ENCODE measurements at places on chromosomes 12 and 14.

DNA sequence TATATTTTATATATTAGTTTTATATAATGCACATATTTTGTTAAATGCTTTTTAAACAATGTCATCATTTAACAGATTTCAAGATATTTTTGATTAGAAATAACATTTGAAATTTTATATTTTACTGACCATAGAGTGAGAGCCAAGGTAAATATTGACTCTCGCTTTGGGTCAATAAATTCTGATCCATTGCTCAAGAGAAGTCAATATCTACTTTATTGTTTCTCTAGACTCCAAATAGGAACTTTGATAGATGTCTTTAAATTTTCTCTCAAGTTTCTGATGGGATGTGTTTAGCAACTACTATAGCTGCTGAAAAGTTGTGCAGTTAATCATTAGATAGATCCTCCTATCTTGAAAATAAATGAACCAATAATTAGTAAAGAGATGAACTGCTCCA lies 61.4 kb upstream of the ATXN7L3B start:
- no peak for DNase-seq

DNA sequence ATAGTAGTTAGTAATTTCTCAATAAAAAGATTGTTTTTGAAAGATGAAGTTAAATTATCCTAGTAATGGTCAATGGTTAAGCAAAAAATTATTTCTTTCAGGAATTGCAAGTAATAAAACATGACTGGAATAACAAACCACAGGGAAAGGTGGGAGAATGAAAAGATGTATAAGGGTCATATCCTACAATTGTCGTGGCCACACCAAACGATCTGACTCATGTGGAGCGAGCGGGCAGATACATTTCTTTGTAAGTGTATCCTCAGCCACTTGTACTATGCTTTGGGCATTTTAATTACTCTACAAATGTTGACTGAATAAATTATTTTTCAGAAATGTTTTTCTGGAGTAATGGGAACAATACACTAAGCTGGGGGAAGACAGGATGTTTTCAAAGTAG lies 45.5 kb downstream of the ACSM4 start:
- DNase-seq, result no peak

- no peak for DNase-seq
Observed at GRCh38 chr14:33457021-33457420, 493.9 kb downstream of the EGLN3 start.

DNA sequence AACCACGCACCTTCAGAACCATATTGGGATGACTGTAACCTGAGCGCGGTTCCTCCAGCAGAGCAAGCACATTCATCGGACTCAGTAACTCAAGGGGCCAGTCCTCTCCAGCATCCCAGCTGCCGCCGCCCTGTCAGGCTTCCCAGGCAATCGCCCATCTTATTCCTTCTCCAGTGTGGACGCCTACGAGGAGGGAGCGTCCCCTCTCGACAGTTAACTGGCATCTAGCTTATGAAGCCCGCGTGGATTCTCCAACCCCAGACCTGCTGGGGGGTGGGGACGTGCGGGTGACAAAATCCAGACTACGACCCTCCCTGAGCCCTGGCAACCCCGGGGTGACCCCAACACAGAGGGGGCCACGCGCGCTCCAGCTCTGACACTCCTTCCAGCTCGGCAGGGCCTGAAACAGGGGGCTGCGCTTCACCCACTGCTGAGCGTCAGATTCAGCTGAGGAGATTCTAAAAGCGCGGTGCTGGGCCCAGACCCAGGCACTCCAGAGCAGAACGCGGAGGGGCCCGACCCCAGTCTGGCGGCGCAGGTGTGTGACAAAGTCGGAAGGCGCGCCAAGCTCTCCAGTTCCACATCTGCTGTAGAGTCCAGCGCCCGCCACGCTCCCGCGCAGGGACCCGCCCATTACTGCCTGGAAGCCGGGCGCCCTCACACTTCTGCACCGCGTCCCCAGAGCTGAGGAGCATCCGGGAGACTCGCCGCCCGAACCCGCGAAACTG lies 43.9 kb upstream of the ESR2 start:
- DNase-seq, result no peak

- DNase-seq, result no peak
Observed at GRCh38 chr14:67525389-67525788, 7.7 kb upstream of the PLEKHH1 start.

DNA sequence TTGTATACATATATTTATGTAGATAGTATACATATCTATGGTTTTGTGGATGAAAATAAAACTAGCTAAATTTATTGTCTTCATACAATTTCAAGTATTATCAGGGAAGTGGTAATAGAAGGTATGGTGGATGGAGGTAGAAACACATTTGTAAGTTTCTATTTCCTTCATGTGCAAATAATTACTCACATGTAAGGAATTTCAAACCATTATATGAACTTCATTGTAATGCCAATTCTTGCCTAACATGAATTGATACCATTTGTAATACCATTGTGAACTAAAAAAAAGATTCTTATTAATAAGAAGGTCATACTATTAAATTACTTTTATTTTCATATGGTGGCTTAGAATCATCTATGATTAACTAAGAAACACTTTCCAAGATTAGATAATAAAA lies 20.1 kb upstream of the PPFIA2 start:
- no peak for DNase-seq

DNA sequence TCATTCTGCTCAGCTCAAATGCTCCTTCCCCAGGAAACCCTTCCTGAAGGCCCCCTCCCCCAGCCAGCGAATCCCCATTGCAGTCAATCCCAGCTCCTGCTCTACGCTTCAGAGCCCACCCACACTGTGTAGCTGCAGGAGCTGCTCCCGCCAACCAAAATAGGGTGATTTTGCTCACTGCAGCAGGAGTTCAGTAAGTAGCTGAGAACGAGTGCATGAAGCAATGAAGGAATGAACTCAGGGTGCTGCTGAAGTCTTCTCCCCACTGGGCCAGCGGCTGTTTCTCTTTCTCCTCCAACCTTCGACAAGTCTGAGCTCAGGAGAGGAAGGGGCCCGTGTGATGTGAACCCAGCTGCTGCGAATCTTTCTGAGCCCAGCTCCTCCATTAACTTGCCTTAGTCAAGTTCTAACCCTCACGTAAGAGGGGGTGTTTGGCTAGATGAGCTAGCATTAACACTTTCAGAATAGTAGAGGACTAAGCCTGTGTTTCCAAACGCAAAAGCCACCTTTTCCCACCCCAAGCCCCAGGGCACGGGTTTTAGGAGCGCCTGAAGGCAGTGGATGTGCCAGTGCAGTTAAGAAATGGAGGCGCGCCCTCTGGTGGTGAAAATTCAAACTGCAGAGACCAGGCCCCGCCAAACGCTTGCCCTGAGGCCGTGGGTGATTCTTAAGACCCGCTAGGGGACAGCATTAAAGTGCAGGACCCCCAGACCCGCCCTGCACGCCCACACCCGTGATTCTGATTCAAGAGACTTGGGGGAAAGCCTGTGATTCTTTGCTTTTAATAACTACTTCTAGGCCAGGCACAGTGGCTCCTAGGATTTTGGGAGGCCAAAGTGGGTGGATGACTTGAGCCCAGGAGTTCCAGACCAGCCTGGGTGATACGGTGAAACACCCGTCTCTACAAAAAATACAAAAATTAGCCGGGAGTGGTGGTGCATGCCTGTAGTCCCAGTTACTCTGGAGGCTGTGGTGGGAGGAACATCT lies 11.9 kb upstream of the SERPINA4 start:
- DNase-seq, result peak; percentile 39

DNA sequence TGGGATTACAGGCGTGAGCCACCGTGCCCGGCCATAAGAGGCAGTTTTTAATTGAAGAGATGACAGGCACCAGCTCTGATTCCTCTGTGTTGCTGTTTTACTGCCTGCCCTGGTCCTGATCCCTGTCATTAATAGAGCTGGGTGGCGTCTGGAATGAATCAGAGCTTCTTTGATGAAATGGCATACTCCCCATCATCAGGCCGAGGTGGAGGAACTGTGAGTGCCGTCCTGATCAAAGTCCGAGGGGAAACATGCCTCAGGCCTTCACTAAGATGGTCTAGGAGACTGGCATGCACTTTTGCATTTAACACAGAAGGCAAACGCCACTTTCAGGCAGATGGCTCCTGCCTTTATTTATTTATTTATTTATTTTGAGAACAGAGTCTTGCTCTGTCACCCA lies 34.1 kb downstream of the IL31 start:
- DNase-seq, result no peak

- DNase-seq, result no peak
Observed at GRCh38 chr12:127781336-127781735, 485.6 kb upstream of the TMEM132C start.

DNA sequence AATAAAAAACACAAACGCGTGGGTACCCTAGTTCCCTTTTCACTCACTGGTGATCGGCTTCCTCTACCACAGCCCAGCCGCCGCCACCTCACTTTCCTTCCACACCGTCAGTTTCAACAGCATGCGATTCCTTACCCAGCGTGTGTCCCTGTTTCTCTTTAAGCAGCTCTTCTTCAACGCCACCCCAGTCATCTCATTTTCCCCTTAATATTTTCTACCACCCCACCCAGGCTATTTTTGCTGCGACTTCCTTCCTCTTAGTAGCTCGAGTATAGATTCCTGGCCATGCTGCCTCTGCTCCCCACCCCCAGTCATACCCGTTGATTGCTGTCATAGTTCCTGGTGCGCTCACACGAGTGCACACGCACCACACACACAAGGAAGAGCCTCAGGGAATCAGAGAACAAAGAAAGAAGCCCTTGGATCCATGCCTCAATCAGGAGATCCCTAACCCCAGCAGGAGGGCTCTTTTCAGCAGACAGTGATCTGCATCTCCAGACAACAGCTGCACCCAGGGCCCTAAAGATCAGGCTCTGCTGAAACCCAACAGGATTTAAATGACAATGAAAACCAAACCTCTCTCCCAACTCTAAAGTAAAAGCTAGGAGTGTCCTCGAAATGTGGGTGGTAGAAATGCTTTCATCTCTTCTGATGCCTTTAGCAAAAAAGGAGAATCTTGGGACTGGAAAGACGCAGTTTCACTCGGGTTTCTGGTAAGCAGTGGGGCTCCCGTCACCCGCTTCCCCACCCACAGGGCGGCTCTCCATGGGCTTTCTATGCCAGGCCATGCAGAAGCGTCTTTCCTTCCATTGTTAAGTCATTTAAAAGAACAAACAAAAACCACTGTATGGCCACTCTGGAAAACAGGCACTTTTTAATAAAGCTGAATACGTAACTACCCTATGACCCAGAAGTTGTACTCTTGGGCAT lies 23.8 kb downstream of the VPS37B start:
- DNase-seq, result peak; percentile 59

- DNase-seq, result no peak
Observed at GRCh38 chr12:112762753-112763152, 28.8 kb upstream of the RPH3A start.

DNA sequence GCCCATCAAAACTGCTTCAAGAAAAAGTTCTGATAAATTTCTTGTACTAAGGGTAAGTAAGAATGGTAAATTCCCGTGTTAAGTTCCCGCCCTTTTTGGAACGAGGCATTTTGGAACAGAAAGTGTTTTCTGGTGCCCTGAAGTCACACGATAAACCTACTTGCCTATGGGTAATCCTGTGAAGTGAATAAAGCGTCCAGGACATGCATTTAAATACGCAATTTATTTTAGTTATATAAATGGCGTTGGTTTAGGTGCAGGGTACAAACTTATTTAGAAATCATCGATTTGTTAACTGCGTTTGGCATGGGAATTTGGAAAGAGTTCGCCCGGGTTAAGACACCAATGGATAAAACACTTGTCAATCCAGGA lies 715 bp upstream of the RAP1B start:
- DNase-seq, result peak; percentile 24

- no peak for DNase-seq
Observed at GRCh38 chr12:1853716-1854115, 33.4 kb downstream of the LRTM2 start.

DNA sequence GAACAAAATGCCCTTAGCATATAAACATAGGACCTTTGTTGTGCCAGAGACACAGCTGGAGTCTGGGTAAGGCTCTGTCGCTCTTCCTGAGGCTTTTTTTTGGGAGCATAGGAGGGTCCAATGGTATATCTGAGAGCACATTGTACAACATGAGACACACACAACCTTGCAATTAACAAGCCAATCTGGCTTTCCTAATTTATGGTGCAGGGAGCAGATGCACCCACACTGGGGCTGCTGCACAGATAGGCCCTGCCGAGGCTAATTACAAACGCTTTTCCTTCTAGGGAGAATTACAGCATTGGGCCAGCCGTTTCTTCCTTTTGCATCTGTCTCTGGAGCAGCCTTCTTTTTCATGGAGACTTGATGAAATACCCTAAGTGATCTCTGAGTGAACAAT lies 75.0 kb upstream of the OVCH1 start:
- no peak for DNase-seq

DNA sequence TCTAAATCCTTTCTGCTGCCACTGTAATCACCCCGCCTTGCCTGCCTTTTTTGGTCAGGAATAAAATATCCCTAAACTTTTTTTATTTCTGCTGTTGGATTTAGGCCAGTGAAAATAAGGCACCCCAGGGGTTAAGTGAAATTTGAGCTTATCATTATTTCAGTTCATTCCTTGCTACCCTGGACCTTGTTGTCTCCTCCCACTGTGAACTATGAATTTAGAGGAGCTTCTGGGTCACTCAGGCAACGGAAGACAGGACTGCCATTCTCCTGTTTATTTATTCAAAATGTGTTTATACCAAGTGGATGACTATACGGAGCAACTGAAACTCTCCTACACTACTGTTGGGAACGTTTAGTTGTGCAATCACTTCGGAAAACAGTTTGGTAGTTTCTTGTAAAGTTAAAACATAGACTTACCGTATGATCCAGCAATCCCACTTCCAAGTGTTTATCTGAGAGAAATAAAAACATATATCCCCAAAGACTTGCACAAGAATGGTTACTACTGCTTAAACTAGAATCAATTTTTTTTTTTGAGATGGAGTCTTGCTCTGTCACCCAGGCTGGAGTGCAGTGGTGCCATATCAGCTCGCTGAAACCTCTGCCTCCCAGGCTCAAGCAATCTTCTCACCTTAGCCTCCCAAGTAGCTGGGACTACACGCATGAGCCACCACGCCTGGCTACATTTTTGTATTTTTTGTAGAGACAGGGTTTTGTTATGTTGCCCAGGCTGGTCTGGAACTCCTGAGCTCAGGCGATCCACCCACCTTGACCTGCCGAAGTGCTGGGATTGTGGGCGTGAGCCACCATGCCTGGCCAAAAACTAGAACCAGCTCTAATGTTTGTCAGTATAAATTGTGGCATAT lies 2.3 kb upstream of the TRAFD1 start:
- no peak for DNase-seq

- DNase-seq, result no peak
Observed at GRCh38 chr14:75689012-75689411, 28.0 kb downstream of the TTLL5 start.

DNA sequence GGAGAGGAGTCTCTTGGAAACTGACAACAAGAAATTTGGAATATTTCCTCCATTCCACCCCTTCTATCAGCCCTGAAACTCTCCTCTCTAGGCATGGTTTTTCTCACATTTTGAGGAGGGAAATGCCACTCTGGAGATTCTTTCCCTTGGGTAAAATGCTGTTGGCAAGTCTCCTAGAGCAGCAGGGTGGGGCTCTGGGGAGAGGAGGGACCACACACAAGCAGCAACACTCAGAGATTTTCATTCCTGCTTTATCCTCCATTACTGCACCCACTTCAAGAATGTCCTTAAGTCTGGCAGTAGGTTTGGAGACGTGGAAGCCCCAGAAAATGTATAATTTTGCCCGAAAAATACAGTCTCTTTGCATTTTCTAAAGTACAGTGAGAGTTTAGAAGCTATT lies 130.8 kb upstream of the FLRT2 start:
- no peak for DNase-seq

Data from stimulated activated CD4-positive, alpha-beta T cell treated with anti-CD3 and anti-CD28 coated beads, Interleukin-12 subunit alpha, Interleukin-12 subunit beta, amount 100 ng/mL, for 48 hours (primary cell).